ENCODE measurements at places on chromosomes 12 and 14. TPM values are rescaled to one million over a fixed set of nuclear protein-coding genes. Genes with fewer than 3 reads are reported as not detected.

Gene CRACR2A
- 1.6 TPM for total RNA-seq

Gene PIWIL1
- total RNA-seq, result not detected

Gene FLRT2
- 3.0 TPM for total RNA-seq

Gene CCDC197
- total RNA-seq, result not detected

Gene TAS2R20
- total RNA-seq, result 0.07 TPM

Gene KRT82
- total RNA-seq, result not detected

Gene DDX55
- 29.2 TPM for total RNA-seq

Gene RHEBL1
- total RNA-seq, result 4.9 TPM

Gene VPS33A
- total RNA-seq, result 19.3 TPM

Gene PLEKHH1
- 3.2 TPM for total RNA-seq

Gene SOX5
- total RNA-seq, result not detected

Gene DHRS2
- total RNA-seq, result 6.3 TPM

Gene LTBP2
- total RNA-seq, result 7.6 TPM

Gene CARMIL3
- total RNA-seq, result 0.45 TPM

Gene TAS2R31
- total RNA-seq, result not detected

Gene POTEG
- not detected for total RNA-seq

Gene RFX4
- total RNA-seq, result not detected

Gene OR4K17
- total RNA-seq, result not detected

Gene HSPB8
- 22.0 TPM for total RNA-seq

Gene KRT6C
- not detected for total RNA-seq

Gene ANKRD33
- not detected for total RNA-seq

Gene LMO3
- total RNA-seq, result not detected

Gene GPR137C
- 0.05 TPM for total RNA-seq

Gene ZC3H14
- total RNA-seq, result 67.6 TPM

Gene CD4
- not detected for total RNA-seq

Gene RNASE3
- not detected for total RNA-seq

Gene SCNN1A
- total RNA-seq, result 25.5 TPM

Gene AQP2
- not detected for total RNA-seq

Gene FBXO33
- total RNA-seq, result 7.1 TPM

Gene PRH2
- not detected for total RNA-seq

Gene E2F7
- 8.6 TPM for total RNA-seq

Gene MGP
- not detected for total RNA-seq

Gene KRT6A
- total RNA-seq, result 11.2 TPM
